ENCODE measurements at places on chromosomes 4 and X.

GRCh38 chr4:108168671-108169523 lies at the start of gene LEF1:
Gene LEF1, minus strand, starts transcription at chr4:108168932. Its CDS starts 1,165 bp downstream, at chr4:108167767.
- no peak for DNase-seq

GRCh38 chrX:150211988-150212387 lies 151.1 kb upstream of the MAMLD1 start:
- no peak for DNase-seq

- DNase-seq, result no peak
These were observed 765.7 kb upstream of the FTHL17 start for GRCh38 chrX:31837445-31838049.

- DNase-seq, result no peak
These were observed 56.3 kb downstream of the ENOX2 start for GRCh38 chrX:130846746-130847145.

- DNase-seq, result no peak
These were observed 64.3 kb upstream of the WDR17 start for GRCh38 chr4:176001151-176002006.

DNA sequence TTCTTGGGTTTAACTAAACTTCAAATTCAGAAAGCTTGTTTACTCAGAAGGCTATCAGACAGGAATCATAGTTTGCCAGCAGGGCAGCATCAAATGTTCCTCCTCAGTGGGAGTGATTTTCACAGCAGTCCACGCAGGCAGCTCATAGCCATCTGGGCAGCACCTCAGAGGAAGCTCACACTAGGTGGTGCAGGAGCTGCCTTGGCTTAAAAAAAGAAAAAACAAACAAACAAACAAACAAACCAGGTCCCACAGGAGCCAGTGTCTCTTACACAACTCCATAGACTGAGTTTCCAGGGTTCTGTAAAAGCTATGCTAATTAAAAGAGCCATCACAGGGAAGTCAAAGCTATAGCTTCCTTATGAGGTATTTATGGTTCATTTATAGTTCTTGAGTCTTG lies 10.5 kb upstream of the KLHL5 start:
- DNase-seq, result no peak

DNA sequence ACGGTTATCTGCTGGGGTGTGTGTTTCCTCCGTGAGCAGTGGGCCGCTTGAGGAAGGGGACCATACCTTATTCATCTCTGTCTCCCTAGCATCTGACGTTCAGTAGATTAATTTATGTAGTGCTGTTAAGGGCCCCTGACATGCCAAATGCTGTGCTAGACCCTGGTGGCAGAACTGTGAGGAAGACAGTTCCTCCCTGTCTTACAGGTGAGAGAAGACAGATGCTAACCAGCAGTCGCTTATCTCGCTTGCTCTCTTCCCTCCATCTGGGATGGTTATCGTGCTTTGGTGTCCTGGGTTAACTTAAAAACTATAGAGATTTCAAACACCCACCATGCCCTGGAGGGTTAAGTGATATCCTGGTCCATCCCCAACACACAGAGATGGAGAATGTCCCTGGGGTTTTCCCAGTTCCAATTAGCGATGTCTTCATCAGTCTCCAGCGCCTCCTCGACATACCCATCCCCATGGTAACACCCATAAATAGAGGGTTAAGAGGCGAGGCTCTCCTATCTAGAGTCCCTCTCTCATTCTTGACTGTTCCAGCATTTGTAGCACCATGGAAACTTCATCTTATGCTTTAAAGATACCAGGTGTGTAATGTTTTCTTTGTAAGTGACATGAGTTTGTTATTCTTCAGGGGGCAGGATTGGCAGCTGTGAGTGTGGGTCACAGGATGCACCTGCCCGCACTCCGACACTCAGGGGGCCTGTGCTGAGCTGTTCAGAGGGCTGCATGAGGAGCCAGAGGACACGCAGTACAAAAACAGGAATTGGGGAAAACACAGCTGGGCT lies 135.2 kb downstream of the STK32B start:
- no peak for DNase-seq

GRCh38 chrX:13994536-13995080 lies 35.1 kb downstream of the GEMIN8 start:
- DNase-seq, result no peak

DNA sequence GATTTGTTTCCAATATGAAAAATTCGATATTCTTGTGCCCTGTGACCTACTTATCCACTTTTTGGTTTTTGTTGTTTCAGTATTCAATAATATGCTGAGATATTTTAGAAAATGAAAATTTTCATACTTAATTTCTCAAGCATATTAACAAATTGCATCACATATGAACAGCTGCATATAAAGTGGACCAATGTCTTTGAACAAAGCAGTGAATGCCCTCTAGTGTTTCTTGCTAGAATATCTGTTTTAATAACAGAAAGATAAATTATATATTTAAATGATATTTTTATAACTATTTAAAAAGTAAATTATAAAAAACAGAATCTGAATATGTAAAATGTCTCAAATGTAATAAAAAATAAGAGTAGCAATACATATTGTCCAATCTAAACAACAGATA lies 31.7 kb upstream of the INTU start:
- no peak for DNase-seq

DNA sequence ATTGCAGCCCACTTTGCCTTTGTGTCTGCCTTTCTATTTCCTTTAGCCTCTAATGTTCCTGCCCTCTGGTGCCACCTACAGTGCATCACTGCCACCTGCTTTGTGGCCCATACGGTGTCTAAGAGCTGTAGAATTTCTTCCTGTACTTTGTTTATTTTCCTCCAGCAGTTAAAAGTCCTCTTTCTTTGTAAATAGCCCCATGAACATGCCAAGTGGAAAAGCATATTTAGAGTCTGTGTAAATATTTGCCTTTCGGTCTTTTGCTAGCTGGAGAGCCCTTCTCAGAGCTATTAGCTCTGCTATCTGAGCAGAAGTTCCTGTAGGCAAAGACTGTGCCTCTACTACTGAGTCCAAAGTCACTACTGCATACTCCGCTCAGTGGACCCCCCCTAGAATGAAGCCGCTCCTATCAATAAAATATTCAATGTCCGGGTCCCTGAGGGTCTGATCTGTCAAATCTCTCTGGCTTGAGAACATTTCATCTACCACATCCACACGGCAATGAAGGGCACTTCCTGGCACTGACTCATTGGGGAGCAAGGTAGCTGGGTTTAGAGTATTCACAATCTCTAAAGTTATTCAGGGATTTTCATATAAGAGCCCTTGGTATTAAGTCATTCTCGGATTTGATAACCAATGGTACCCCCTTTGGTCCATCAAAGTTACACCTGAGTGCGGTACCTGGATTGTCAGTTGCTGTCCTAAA lies 36.3 kb downstream of the SULT1E1 start:
- DNase-seq, result no peak

- DNase-seq, result no peak
These were observed 47.0 kb downstream of the FGFRL1 start for GRCh38 chr4:1058198-1058996.

GRCh38 chr4:64341711-64342110 lies 67.5 kb downstream of the TECRL start:
- DNase-seq, result no peak

DNA sequence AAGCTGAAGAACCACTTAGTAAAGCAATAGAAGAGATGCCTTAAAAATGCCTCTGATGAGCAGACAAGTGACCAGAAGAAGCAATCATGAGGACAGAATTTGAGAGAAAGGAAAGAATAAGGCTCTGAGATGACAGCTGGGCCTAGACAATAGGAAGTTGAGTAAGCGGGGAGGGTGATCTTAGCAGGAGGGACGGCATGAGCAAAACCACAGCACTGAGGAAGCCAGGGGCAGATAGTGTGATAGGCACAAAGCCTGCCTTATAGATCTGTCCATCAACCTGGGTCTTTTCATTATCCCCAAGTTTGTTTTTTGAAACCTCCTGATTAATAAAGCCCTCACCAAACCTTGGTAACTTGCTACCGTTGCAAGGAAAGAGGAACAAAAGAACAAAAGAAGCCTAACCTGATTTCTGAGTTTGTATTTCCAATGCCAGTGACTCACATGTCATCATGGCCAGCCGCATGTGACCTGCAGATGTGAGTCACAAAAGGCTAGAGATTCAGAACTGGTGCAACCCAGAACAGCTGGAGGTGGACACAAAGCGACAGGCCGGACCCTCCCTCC lies 55.7 kb upstream of the PPARGC1A start:
- no peak for DNase-seq

GRCh38 chr4:52612341-52612740 lies 46.8 kb downstream of the USP46 start:
- no peak for DNase-seq

GRCh38 chr4:74230902-74231499 lies 73.1 kb downstream of the MTHFD2L start:
- no peak for DNase-seq

DNA sequence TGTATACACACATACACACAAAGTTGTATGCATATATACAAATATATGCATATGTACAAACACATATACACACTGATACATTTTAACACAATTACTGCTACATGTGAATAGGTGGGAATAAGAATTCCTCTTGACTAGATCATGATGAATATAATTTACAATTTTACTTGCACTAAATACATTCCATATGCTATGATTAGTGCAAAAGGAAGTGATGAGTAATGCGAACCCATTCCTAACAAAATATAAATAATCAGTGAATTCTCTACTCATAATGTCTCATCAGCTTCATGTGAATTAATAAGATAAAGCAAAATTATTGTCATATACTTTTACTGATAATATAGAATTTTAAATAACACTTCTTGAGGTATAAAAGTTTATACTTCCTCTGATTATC lies 1077.3 kb upstream of the PCDH10 start:
- no peak for DNase-seq

DNA sequence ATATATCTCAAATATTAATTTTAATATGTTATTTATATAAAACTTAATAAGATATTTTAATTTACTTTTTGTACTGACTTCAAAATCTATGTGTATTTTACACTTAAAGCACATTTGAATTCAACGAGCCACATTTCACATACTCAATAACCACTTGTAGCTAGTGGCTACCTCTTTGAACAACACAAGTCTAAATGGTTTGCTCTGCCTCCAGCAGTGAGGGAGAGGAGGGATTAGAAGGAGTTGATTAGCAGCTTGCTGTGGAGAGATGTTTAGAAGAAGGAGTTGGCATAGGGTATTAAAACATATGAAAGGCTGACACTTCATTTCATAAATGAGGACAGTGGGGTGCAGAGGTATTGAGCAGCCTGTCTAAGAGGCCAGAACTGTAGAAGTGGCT lies 124.0 kb downstream of the ARHGAP24 start:
- no peak for DNase-seq

- no peak for DNase-seq
These were observed 22.8 kb upstream of the ASMTL start for GRCh38 chrX:1475481-1475880.

GRCh38 chrX:132842460-132843238 lies 115.8 kb downstream of the HS6ST2 start:
- no peak for DNase-seq

GRCh38 chr4:108854786-108855185 lies 91.9 kb upstream of the ETNPPL start:
- no peak for DNase-seq

DNA sequence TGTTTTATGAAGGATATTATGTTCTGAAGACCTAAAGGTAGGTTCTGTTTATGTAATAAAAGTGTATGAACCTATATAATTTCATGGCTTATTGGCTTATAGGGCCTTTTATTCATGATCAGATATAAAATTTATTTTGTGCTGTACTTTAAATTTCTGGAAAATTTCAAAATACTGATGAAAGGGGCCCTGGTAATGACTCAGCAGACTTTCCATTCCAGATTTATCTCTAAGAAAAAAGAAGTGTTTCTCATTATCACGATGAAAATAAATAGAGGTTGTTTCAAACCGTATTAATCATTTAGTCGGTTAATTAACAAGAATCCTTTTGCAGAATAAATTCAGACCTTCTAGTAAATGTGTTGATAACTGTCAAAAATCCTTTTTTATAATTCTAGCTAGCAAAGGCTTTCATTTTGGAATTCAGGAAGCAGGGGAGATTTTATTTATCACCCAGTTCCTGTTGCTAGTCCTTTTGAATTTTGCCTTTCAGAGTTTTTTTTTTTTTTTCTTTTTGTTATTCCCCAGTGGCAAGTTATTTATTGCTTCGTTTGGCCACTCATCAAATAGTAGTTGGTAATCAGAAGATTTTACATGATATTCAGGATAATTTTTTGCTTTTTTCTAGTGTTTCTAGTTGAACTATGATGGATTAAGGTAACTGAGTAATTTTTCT lies 5.4 kb upstream of the TAPT1 start:
- no peak for DNase-seq

DNA sequence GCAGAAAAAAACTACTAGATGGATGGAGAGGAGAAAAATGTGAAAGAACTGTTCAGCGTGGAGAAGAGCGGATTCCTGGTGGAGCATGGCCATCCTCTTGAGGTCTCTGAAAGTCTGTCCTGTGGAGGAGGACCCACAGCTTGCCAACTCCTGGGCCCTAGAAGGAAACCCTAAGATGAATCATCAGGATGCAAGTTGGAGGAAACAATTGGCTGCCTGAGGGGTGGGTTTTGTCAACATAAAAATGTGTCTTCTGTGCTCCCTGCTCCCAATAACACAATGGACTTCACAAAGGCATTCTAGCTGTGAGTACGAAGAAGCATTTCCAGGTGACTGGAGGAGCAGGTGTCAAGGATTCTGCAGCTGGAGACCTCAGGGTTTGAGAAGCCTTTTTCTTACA lies 37.2 kb downstream of the CNGA2 start:
- DNase-seq, result no peak

DNA sequence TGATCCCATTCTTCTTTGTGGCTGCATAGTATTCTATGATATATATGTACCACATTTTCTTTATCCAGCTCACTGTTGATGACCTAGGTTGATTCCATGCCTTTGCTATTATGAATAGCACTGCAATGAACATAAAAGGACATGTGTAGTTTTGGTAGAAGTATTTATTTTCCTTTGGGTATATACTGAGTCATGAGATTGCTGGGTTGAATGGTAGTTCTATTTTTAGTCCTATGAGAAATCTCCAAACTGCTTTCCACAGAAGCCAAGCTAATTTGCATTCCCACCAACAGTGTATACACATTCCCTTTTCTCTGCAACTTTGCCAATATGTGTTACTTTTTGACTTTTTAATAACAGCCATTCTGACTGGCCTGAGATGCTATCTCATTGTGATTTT lies 278.3 kb downstream of the PCDH18 start:
- DNase-seq, result no peak

DNA sequence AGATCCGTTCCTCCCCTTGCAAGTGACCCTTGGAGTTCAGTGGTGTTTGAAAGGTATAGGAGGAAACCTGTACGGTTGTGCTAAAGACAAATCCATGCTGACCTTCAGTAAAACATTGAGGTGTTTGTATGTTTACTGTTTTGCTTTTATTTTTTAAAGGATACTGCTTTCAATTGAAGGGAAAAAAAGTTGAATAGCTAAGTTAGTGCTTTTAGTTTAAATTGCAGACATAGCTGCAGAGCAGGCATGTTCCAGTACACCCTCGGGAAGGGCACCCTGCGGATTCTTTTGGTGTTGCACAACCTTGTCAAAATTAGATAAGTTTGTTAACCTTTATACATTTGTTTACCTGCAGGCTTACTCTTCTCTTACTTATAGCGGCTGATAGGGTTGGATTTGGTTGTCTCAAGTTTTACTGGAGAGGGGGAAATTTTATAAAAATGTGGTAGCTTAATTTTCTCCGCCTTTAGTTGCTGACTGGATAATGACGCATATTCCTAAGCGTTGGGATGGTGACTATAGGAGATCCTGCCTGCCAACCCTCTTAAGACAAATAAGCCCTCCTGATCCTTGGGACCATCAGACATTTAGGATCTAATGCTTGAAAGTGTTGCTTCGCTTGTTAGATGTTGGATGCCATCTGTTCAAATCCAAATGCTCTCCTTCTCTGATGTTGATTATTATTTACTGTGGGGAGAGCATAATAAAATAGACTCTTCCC lies 2.0 kb downstream of the RAPGEF2 start:
- DNase-seq, result no peak
